ENCODE measurements at places on chromosomes 13 and 19. TPM values are rescaled to one million over a fixed set of nuclear protein-coding genes. Genes with fewer than 3 reads are reported as not detected.

The GZMM gene
- total RNA-seq, result 38.3 TPM

The POLR2I gene
- 29.4 TPM for total RNA-seq

The KLF1 gene
- not detected for total RNA-seq

The CEACAM19 gene
- not detected for total RNA-seq

The ZNF440 gene
- total RNA-seq, result 13.1 TPM

The RAB4B gene
- 62.2 TPM for total RNA-seq

The LENG9 gene
- total RNA-seq, result 3.9 TPM

The PCDH9 gene
- 0.59 TPM for total RNA-seq

Data from CD4-positive, CD25-positive, alpha-beta regulatory T cell (primary cell).